Hematopoietic multipotent progenitor cell treated with erythropoietin and hydrocortisone succinate and interleukin-3 and kit ligand, for 17 days (in vitro differentiated cells): ENCODE measurements at places on chromosomes 3 and 15.

DNA sequence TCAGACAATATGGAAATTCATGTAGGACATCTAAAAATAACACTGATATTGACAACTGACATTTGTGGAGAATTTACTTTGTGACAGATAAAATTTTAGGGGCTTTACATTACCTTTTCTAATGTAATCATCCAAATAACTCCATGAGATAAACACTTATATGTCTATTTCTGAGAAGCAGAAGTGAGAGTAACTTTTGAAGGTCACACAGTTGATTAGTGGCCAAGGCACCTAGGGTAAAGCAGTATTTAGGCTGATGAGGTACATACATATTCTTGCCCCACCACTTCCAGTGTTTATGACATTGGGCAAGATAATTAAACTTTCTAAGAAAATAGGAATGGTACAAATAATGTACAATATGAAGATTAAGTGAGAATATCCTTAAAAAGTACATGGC lies 248.4 kb downstream of the CPNE4 start:
- no peak for DNase-seq

- DNase-seq: no peak
Observed at GRCh38 chr3:108345492-108346205, 49.3 kb downstream of the HHLA2 start.

GRCh38 chr3:29370476-29371420 lies 89.9 kb downstream of the RBMS3 start:
- DNase-seq: no peak

GRCh38 chr15:72082176-72082575 lies 35.8 kb downstream of the MYO9A start:
- DNase-seq: no peak

DNA sequence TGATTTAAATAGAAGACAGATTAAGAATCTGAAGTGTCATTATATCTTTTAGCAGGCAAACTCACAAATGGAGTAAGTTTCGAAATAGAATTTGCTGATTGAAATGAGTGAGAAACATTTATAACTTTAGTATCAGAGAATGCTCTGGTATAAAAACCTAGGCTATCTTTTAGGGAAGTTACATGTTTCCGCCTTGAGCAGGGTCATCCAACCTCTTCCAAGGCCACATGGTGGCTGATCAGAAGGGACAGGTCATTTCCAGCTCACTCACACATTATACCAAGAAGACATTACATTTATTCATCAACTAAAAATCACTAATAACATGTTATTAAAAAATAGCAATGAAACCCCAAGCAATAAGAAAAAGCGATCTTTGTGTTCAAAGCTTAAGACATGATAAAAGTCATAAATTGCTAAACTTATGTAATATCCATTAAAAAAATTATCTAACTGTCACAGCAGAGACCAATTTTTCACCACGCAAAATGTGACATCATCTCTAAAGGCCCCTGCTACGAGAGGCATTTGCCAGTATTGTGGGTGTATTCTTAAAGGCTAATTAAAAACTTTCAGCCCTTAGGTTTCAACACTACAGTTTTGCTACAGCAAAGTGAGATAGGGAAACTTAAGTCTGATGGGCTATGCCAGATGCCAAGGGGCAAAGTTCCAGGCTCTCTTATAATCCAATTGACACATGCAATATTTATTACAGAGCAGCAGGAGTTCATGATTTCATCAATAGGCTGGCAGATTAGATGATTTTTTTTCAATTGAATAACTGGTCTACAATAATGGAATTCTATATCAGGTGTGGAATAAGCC lies 240.4 kb upstream of the TBL1XR1 start:
- DNase-seq: no peak

GRCh38 chr15:47304656-47305055 lies 412.6 kb upstream of the SEMA6D start:
- no peak for DNase-seq

DNA sequence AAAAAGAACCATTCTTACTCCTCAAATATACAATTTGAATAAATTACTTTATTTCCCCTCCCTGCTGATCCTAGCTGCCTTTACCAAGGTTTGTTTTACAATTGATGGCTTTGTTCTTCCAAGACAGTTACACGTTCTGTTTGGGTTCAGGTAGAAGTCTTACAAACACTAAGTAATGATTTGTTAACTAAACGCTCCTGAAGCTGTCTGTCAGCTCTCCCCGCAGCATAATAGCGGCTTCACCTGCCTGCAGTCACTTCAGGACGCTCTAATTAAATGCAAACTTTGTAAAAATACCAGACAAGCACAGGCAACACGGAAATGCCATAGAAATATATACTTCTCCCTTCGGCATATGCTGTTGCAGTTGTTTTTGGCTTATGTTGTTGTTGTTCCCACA lies 176.4 kb upstream of the MDFIC2 start:
- no peak for DNase-seq

DNA sequence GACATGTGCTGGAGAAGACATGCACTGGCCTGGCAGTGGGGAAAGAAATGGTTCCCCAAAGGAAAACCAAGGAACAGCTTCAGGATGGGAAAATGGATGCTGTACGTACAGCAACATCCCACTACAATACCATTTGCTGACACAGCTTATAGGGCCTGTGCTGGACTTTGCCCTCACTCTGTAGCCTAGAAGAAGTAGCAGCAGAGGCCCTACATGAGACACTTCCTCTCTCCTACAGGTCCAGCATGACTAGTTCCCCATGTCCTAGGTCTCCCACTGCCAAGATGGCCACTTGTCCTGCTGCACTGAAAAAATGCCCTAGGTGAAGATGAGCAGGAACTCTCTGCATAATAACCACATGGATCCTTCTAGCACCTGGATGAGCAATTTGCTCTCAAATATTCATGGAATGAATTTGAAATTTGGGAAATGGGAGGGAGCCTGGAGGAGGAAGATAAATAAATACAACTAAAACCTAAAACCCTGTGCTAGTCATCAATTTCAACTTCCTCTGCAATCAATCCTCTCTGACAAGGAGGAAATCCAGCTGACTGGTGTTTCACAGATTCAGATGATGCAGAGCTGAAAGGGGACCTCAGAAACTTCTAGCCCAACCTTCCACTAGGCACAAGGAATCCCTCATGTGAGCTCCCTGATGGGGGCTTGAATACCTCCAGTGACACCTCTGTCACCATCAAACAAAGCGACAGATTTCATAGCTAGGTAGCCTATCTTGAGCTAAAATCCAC lies 514.3 kb upstream of the PPP2R3A start:
- DNase-seq: no peak

DNA sequence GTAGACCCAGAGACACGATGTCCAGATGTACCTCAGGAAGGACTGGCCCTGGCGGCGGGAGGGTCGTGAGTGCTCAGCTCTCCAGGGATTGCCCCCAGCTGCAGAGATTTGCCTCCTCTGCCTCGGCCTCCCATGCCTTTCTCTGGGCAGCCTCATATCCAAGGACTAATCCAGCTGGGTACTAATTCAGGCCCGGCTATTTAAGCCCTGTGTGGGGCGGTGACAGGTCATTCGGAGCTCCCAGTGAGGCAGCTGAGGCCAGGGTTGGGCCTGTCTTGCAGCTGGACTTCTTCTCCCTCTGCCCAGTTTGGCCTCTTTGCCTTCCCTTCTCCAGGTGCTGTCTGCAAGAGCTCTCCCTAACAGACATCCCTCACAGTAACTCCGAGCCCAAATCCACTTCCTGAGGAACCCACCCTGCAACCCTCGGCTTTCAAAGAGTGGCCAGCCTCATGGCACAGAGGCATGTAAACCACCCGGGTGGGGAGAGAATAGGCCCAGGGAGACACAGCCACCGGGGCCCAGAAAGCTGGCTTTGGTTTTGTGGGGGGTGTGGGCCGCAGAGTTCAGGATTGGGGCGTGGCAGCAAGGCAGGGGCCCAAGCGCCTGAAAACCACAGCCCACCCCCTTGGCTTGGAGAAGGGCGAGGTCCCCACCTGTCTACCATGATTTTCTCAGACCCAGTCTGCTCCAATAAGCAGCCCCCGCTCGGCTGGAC lies 85.8 kb downstream of the PPCDC start:
- no peak for DNase-seq

- DNase-seq: no peak
Observed at GRCh38 chr3:149058198-149058597, 28.1 kb downstream of the HLTF start.

DNA sequence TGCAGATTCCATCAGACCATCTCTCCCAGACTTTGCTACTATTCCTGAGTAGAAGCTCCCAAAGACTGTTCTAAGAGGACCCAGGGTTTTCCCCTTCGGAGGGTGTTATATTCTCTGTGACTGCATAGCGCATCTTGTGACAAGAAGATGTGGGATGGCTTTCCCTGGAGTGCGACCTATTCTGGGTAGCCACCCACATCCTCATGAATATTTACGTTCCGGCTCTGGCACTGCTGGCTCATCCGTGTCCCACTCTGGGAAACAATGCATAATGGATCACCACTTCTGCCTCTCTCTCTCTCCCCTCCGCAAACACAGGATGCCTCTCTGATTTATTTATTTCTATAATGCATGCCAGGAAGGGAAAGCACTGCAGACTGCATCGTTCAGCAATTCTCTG lies 166.1 kb downstream of the PYDC2 start:
- no peak for DNase-seq

DNA sequence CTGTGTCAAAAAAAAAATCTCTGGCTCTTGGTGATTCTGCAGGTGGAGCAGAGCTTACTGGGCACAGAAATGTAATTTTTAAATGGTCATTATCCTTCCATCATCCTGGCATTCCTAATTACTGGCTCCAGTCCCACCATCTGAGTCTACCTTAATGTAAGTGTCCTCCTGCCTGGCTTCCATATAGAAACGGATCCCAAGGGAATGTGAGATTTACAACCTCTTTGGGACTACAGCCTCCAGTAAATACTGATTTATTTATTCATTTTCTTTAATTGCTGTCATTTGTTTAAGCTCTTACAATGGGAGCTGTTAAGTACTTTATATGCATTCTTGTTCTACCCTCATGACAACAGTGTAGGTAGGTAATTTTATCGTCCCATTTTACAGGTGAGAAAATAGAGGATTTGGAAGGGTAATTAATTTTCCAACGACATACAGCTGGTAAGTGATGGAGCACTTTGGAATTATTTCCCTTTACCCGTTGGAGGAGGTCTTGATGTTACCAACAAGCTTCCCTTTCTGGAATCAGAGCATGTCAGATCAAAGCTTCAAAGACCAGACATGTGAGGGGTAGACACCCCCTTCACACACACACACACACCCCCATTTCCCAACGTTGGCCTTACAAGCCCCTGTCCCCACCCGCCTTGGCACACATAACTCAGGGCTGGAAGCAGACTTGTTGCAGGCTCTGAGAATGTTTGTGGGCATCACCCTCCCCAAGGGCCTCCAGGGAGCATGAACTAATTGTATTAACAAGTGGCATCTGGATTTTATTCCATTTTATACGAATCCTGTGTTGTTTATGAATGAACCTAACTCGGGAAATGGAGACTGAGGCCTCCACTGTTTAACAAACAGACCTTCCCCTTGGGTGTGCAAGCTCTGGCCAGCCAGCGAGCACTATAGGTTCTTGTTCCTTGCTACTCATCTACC lies 116.9 kb downstream of the ALDH1A2 start:
- no peak for DNase-seq
